GM12891 (cell line): ENCODE measurements at places on chromosomes 12 and 14.

DNA sequence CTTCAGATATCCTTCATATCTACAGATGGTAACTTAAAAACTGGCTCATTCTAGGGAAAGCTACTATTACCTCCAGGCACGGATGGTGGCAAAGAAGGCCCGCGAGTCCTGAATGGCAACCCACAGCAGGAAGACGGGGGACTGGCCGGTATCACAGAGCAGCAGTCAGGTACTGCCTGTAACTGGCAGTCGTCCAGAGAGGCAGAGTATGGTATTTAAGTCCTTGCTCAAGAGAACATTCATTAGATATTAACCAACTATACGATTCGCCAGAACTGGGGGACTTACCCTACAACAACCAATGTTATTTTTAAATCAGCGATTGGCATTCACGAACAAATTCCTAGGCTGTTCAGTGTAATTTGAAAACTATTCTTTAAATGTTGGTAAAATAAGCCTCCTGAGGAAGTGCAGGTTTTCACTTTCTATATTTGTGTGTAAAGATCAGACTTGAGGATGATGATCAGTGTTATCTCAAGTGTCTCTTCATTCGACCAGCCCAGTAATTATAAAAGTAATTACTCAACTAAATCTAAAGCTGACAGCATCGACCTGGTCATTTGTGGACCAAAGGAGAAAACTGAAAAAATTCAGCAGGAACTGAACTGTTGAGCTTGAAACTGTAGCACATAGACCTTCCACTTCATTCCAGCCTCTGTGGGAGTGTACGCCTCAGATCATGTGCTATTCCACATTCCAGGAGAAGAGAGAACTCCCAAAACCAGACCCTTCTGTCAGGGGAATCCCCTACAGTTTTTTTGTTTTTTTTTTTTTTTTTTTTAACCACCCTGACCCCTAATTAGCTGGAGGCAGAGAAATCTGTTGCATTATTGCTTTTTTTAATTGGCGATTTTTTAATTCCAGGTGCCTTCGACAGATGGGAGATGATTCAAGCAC, 75.6 kb downstream of the ESR2 start:
- DNase-seq: no peak

- no peak for DNase-seq
These were observed 45.3 kb upstream of the NAA30 start for GRCh38 chr14:57345106-57345505.

- no peak for DNase-seq
These were observed 61.4 kb downstream of the WSCD2 start for GRCh38 chr12:108190529-108190928.

DNA sequence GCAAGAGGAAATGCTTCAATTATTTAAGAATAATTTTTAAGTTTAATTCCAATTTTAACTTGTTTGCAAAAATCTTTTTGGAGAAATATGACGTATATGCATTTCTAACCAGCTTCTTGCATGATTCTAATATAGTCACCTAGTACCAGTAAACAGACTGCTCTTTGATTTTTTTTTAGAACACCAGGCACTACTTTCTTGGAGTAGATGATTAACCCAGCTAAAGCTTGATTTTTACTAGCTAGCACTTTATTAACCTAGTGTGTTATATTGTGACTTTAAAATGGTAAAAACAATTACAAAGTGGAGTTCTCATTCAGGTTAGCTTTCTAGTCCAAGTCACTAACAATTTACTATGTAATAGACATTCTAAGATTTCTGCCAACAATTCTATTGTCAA, 32.6 kb upstream of the FGD4 start:
- no peak for DNase-seq

GRCh38 chr14:65462411-65462810, 49.9 kb downstream of the FUT8 start:
- DNase-seq: peak; percentile 10

- DNase-seq: no peak
These were observed 42.5 kb downstream of the CRADD start for GRCh38 chr12:93719710-93720109.

DNA sequence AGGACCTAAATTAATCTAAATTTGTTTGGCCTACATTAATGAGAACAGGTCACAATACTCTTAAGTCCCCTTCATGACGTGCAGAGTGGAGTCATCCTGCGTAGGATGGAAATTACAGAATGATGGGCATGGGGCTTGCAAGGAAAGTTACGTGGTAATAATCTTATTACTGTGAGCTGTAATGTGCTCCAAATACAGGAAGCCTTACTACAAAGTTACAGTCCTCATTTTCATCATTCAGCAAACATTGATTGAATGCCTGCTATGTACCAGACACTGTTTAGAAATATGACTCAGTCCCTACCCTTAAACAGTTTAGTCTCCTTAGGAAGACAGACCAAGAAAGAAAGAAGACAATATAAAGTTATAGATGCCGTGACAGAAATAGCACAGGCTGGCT, 9.4 kb downstream of the HIGD1C start:
- DNase-seq: no peak

DNA sequence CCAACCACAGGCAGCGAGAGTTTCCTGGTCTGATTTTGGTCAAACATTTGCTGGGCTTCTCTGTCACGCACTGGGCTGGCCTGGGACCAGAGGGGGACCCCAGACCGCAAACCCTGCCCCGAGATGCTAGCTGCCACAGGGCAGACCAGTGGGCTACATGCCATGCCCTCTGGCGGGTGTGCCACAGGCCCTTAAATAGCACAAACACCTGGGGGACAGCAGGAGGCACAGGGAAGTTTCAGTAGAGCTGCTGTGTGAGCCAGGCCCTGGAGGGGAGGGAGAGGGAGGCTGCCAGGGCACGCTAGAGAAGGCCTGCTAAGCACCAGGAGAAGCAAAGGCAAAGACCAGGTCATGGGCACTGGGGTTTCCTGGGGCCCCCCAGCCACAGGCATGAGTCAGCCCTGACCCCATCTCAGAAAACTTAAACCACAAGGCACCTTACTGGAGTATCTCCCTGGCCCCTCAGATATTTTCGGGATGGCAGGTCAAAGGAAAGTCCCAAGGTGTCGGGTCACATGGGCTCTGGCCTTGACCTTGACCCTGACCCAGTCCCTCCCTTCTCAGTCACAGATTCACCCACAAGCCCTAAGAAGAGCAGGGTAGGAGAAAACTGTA, 29.2 kb downstream of the ITPK1 start:
- DNase-seq: no peak

DNA sequence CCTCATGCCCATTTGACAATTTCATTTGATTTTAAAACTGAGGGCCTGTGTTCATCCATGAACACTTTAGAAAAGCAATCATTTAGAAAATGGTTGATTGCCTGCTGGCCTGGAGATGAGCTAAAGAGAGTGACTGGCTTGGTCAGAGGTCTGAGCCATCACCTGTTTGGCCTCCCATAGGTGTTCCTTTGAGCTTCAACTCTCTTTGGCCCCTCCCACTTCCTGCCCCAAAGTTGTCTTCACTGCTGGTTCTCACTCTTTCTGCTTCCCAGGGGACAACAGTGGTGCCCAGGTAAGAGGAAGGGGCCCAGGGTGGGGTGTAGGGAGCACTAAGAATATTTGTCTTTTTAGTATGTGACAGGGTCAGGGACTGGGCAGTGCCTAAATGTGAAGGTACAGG, 4.9 kb upstream of the TCP11L2 start:
- no peak for DNase-seq

GRCh38 chr12:78418919-78419318, 445.7 kb upstream of the SYT1 start:
- DNase-seq: no peak
